ENCODE measurements at places on chromosomes 7 and 10. TPM values are rescaled to one million over a fixed set of nuclear protein-coding genes. Genes with fewer than 3 reads are reported as not detected.

DNA sequence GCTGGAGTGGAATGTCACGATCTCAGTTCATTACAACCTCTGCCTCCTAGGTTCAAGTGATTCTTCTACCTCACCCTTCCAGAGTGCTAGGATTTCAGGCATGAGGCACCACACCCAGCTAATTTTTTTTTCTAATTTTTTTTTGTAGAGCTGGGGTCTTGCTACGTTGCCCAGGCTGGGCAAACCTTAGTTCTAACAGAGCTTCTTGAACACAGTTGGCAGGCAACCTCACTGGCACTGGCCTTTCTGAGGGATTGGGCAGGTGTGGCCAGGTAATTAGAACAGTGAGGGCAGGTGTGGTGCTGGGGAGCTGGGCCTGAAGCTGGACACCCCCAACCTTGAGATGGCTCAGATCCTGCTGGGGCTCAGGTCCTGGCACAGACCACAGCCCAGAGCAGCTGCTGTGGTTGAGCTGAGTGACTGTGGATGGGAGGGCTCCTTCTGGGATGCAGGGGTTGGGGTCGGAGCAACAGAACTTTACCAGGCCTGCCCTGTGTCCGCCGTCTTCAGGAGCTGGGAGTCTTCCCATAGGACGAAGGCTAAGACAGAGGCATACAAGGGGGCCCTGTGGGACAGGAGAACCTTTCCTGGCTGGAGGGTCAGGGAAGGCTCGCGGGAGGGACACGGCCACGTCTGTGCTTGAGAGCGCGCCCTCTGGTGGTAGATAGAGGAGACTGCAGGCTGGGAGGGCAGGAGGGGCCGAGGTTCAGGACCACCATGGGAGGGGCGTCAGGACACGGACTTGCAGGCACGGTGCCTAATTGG lies 48.2 kb downstream of the COL26A1 start:
- no peaks in the 10 kb centered on the region for H3K27me3 ChIP-seq
- H3K4me1 ChIP-seq: peaks cover 4% of the 10 kb centered on the region
- DNase-seq: no peak
- H3K4me3 ChIP-seq: no peak overlapping the region

- no peak for DNase-seq
- H3K27ac ChIP-seq: no peak overlapping the region
- H3K4me3 ChIP-seq: no peak overlapping the region
- no peaks in the 10 kb centered on the region for H3K4me1 ChIP-seq
Observed at GRCh38 chr7:86152926-86153325, 490.8 kb upstream of the GRM3 start.

DNA sequence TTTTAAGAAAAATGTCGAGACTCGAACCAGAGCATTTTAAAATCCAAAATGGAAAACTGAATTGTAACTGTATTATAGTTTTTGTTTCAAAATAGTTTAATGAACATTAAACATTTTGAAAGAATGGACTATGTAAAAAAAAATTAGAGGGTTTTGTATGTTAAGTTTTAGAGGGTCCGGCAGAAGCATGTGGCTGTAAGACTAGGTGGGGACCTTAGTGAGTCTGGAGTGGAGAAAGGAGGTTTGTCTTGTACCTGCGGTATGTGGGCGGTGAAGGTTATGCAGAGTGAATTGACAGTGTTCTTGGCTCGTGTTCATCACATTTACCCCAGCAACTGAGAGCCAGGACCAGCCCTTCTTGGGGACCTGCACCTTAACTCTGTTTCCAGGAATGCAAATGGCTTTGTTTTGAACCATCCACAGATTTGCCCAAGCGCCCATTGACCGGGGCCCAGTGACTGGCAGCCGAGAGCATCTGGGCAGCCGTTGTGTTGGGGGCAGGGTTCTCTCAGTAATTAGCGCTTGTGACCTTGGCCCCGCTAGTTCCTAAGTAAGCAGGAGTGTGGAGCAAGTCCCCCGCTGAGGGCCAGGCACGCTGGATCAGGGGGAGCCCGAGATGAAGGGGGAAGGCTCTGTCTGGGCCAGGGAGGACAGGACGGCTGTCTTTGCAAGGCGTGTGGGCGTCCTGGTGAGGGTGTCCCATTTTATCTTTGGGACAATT lies 1.4 kb upstream of the KLF6 start:
- H3K27ac ChIP-seq: peak overlapping the region; percentile 100
- H3K4me1 ChIP-seq: peaks cover 6% of the 10 kb centered on the region
- H3K36me3 ChIP-seq: peaks cover 2% of the 10 kb centered on the region
- peak; percentile 72 for DNase-seq
- no peaks in the 10 kb centered on the region for H3K27me3 ChIP-seq

- no peak overlapping the region for H3K27ac ChIP-seq
- H3K4me3 ChIP-seq: no peak overlapping the region
- no peaks in the 10 kb centered on the region for H3K27me3 ChIP-seq
- no peak for DNase-seq
- no peaks in the 10 kb centered on the region for H3K36me3 ChIP-seq
Observed at GRCh38 chr7:123303926-123304325, 104.2 kb upstream of the SLC13A1 start.

GRCh38 chr10:116183733-116184511 lies 89.1 kb downstream of the GFRA1 start:
- no peaks in the 10 kb centered on the region for H3K27me3 ChIP-seq
- no peak for DNase-seq
- no peaks in the 10 kb centered on the region for H3K36me3 ChIP-seq
- H3K4me3 ChIP-seq: no peak overlapping the region
- H3K27ac ChIP-seq: no peak overlapping the region

GRCh38 chr7:435630-436366 lies 83.8 kb downstream of the PDGFA start:
- no peaks in the 10 kb centered on the region for H3K27me3 ChIP-seq
- no peaks in the 10 kb centered on the region for H3K36me3 ChIP-seq
- H3K4me3 ChIP-seq: no peak overlapping the region
- DNase-seq: no peak
- H3K4me1 ChIP-seq: no peaks in the 10 kb centered on the region

DNA sequence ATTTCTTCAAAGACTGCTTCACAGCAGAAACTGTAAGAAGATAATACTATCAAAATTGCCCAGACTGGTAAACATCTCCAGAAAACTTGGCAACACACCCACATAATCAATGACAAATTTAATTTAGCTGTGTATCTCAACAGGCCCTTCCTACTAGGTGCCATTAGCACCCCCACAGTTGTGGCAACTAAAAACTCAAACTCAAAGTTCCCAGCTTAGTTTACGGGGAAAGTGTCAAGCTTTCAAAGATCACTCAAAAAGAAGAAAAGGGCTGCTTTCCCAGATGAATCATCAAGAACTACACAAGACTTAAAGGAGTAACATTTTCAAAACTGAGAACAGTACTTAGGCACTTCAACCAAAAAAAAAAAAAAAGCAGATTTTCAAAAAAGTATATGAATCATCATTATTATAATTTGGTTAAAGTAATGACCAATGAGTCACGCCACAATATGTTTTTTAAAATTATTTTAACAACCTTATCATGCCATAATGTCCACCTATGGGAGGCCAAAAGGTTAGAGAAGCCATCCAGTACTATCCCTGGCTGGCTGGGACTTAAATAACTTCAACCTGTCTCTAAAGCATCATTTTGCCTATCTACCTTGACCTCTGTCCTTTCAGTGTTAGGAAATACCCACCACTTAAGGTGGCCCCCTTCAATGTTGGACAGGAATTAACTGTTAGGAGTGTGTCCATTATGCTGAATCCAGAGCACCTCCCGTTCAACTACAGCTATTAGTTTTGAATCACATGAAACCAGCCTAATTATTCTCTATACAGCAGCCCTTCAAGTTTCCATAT lies 90.8 kb downstream of the ZFAND4 start:
- no peaks in the 10 kb centered on the region for H3K27me3 ChIP-seq
- H3K4me1 ChIP-seq: peaks cover 36% of the 10 kb centered on the region
- H3K27ac ChIP-seq: no peak overlapping the region
- H3K36me3 ChIP-seq: no peaks in the 10 kb centered on the region

- no peaks in the 10 kb centered on the region for H3K27me3 ChIP-seq
- no peaks in the 10 kb centered on the region for H3K4me1 ChIP-seq
- no peaks in the 10 kb centered on the region for H3K36me3 ChIP-seq
- no peak overlapping the region for H3K4me3 ChIP-seq
Observed at GRCh38 chr10:69873135-69873639, 71.5 kb downstream of the COL13A1 start.

DNA sequence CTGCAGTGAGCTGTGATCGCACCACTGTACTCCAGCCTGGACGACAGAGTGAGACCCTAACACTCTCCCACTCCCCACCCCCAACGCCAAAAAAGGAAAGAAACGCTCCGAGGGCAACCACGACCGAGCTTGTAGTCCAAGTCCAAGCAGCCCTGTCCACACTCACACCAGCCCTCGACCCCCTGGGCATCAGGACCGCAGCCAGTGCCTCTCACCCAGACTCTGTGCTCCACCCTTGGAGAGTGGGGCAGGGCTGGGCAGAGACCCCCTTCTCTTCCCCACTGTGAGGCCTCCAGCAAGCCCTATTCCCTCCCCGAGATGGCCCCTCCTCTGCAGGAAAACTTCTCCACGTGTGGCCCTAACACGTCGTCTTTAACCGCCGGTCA lies 82.6 kb downstream of the FOXL3 start:
- no peaks in the 10 kb centered on the region for H3K4me1 ChIP-seq
- DNase-seq: no peak
- H3K27me3 ChIP-seq: peaks cover 14% of the 10 kb centered on the region
- H3K36me3 ChIP-seq: no peaks in the 10 kb centered on the region
- H3K4me3 ChIP-seq: no peak overlapping the region
- H3K27ac ChIP-seq: no peak overlapping the region

GRCh38 chr7:100432053-100432452 lies 2.4 kb downstream of the MEPCE start:
- H3K27ac ChIP-seq: no peak overlapping the region
- no peaks in the 10 kb centered on the region for H3K27me3 ChIP-seq

GRCh38 chr10:51683031-51683691 lies 16.2 kb downstream of the CSTF2T start:
- H3K27me3 ChIP-seq: no peaks in the 10 kb centered on the region
- H3K27ac ChIP-seq: no peak overlapping the region
- no peak for DNase-seq
- H3K4me3 ChIP-seq: no peak overlapping the region
- no peaks in the 10 kb centered on the region for H3K4me1 ChIP-seq
- H3K36me3 ChIP-seq: no peaks in the 10 kb centered on the region

- no peaks in the 10 kb centered on the region for H3K36me3 ChIP-seq
- H3K4me3 ChIP-seq: no peak overlapping the region
- H3K27me3 ChIP-seq: no peaks in the 10 kb centered on the region
- peaks cover 11% of the 10 kb centered on the region for H3K4me1 ChIP-seq
- H3K27ac ChIP-seq: no peak overlapping the region
Observed at GRCh38 chr7:7765422-7765821, 47.0 kb upstream of the RPA3 start.

ZNF735 gene
- not detected for total RNA-seq

EPO gene
- total RNA-seq: not detected
